Activated gamma-delta T cell treated with anti-CD3 and anti-CD28 coated beads, Interleukin-2, amount 50 U/mL, for 16 hours (primary cell): ENCODE measurements at places on chromosomes 5 and 9.

DNA sequence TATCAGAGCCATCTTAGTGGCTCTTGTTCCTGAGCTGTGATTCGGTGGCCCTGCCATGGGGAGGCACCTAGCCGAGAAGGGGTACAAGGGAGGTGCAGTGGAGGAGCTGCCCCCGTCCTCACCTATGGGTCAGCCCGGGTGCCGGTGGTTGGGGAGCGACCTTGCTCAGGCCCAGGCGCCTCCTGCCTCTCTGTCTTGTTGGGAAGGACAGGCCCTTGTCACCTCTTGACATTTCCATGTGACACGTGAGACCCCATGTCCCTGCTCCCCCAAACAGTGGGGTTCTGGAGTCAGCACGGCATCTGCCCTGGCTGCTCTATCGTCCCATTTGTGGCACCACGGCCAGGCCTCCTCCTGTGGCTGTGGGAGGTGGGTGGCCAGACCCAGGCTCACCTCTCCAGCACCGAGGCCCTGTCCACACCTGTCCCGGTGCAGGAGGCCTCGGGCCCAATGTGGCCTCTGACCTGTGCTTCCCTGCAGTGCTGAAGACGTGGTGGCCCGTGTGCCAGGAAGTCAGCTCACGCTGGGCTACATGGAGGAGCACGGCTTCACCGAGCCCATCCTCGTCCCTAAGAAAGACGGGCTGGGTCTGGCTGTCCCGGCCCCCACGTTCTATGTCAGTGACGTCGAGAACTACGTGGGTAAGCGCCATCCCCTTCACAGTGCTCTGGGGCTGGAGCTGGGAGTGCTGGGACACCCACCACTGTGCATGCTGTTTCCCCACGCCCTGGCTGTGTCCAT is 68.9 kb downstream of the PHF2 start:
- no peak for DNase-seq

- DNase-seq = no peak
Observed at GRCh38 chr9:128251732-128252100, 24.1 kb downstream of the GOLGA2 start.

DNA sequence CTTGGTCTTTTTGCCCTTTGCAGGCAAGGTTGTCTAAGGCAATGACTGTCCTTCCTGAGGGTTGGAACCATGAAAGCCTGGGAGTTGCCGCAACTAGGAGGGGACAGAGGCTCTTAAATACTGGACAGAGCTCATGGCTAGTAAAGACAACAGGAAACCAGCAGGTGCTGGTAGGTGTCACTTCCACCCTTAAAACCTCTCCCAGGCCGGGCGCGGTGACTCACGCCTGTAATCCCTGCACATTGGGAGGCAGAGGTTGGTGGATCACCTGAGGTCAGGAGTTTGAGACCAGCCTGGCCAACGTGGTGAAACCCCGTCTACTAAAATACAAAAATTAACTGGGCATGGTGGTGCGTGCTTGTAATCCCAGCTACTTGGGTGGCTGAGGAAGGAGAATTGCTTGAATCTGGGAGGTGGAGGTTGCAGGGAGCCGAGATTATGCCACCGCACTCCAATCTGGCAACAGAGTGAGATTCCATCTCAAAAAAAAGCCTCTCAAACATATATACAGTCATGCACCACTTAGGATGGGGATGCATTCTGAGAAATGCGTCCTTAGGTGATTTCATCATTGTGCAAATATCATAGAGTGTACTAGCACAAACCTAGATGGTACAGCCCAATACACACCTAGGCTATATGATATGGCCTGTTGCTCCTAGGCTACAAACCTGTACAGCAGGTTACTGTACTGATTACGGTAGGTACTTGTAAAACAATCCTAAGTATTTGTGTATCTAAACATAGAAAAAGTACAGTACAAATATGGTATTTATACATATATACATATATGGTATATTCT is 102.7 kb downstream of the HSPA4 start:
- no peak for DNase-seq

GRCh38 chr5:6873359-6873758 is 160.1 kb downstream of the TENT4A start:
- DNase-seq = no peak

GRCh38 chr5:179259731-179260323 is 85.4 kb downstream of the ADAMTS2 start:
- DNase-seq = no peak
